Activated T-cell treated with anti-CD3 and anti-CD28 coated beads, Interleukin-2, amount 50 U/mL, for 48 hours (primary cell): ENCODE measurements at places on chromosomes 6 and 20.

GRCh38 chr6:134531611-134532010 lies 213.7 kb upstream of the SGK1 start:
- DNase-seq, result no peak

DNA sequence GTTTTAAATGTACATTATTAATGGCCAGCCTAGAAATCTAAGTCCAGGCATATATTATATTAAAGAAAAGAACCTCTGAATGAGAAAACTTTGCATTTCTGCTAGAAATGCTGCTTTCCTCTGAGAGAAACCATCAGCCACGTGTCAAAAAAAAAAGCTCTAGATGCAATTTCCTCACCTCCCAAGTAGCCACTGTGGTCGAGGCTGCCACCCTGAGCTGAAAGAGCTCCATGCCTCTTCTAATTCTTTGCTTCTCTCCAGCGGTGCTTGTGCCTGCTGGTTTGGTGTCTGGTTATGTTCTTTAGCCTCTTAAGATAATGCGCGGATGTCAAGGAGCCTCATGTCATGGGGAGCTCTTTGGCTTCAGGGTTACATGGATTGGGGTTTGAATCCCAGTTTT lies 316.0 kb downstream of the TFAP2C start:
- no peak for DNase-seq

DNA sequence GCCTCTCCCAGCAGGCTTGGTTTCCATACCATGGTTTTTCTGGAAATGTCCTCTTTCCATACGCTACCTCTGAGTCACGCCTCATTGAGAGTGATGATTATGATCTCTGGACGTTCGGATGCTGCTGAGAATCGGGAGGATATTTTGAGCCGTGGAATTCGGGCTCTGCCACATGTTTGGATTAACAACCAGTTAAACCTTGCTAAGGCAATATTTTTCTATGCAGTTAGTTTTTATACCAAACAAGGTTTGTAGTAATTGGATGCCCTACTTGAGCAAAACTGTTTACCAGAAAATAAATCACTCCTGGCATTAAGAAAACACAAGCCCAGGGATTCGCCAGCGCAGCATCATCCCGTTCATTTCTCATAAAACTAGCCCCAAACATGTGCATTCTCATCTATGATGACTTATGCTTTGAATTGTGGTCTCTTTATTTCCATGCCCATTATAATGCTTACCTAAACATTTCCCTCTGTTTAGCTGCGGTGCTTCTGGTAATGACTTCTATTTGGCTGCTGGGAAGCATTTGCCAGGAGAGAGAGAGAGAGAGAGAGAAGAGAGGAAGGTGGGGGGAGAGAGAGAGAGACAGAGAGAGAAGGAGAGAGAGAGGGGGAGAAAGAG lies 198.9 kb downstream of the CLIC5 start:
- no peak for DNase-seq

DNA sequence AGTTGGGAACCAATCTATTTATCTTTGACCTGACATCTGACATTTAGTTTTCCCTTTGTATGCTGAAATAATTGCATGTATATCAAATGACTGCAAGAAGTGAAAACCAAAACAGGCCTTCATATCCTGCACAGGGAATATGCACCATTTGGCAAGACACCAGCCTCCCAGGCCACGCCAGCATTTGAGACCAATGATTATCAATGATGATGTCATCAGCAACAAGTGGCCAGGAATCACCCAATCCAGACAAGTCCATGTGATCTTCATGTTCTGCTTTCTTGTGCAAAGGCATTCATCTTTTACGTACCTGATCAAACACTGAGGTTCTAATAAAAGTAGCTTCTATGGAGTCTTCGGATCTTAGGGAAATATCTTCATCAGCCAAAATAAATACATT lies 107.4 kb upstream of the TENT5A start:
- DNase-seq, result no peak

GRCh38 chr6:48774276-48774675 lies 663.3 kb upstream of the PTCHD4 start:
- DNase-seq, result no peak

GRCh38 chr20:62044631-62045030 lies 21.1 kb downstream of the TAF4 start:
- DNase-seq, result no peak

- DNase-seq, result no peak
Measured at GRCh38 chr6:82744286-82745015, 321.2 kb downstream of the UBE3D start.

- no peak for DNase-seq
Measured at GRCh38 chr6:137188855-137189254, 15.4 kb upstream of the IL22RA2 start.

DNA sequence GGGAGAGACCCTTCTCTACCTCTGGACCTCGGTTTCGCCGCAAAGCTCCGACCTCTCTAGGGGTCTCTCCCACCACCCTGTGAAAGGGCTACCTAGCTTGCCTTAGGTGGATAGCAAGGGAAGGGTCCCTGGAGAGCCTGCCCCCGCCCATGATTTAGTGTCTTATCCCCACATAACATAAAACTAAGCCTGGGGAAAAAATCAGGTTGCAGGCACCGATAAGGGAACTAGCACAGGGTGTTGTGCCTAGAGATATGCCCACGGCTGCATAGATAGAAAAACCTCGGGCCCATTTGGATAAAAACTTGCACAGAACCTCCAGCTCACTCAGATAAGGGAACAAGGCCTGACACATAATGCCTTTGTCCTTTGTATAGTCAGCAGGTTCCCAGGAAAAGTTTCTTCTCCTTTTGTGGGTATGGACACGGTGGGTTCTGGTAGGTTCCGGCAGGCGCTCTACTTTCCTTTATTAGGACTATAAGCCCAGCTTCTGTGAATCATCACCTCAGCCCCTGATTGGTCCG lies 846 bp downstream of the ZSCAN31 start:
- DNase-seq, result no peak

DNA sequence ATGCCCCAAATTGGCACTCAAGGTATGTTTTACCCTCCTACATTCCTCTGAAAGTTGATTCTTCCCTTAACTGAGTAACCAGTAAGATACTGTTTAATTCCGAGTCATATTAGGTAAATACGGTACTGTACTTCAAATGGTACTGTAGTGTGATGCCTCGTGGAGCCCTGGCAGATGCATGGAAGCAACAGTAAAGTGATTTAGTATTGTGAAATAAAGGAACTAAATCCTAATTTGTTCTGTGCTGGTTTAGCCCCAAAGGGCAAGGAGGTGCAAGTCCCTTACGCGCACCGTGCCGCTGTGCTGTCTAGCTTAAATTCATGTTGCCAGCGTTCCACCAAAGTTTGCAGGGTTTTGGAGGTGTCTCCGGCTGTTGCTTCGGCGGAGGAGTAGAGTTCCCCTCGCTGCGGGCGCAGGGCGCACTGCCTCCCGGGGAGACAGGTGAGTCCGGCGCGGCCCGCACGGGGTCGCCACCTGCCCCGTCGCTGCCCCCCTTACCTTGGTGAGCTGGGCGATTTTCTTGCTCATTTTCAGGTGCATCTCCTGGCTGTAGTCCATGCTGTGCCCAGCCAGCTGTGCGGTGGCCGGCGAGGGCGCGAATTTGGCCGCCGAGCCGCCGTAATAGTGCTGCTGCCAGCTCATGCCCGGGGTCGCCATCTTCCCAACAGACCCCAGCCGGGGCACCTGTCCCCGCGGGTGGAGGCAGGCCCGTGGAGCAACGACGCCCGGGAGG lies 655 bp downstream of the FAM184A start:
- DNase-seq, result peak; percentile 73

DNA sequence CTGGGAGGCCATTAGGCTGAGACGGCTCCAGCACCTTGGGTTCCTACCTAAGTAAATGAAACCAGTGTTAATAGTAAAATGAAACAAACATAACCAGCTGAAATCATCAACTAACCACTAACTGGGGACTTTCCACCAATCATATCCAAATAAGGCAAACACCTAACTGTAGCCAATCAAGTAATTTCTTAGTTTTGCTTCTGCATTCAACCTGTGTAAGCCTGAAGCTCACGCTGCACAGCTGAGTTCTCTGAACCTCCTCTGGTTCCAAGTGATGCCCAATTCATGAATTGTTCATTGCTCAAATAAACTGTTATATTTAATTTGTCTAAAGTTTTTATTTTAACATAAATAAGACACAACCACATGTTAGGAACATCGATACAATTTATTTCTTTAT lies 22.5 kb downstream of the KLHL32 start:
- no peak for DNase-seq

DNA sequence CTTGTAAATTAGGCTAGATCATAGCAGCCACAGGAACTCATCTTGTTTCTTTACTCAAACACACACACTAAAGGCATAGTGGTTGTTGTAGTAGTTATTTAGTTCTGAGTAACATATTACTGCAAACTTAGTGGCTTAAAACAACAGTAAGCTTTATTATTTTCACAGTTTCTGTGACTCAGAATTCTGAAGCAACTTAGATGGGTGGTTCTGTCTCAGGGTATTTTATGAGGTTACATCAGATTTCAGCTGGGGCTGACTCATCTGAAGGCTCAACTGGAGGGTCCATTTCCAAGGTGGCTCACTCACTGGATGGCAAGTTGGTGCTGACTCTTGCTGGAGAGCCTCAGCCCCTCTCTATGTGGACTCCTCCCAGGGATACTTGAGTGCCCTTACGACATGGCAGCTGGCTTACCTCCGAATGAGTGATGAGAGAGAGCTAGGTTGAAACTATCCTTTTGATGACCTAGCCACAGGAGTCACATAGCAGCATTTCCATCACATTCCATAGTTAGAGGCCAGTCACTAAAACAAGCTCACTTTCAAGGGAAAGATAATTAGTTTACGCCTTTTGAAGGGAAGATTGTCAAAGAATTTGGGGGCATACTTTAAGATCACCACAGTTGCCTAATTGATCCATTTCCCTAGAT lies 136.5 kb upstream of the PRND start:
- DNase-seq, result no peak

DNA sequence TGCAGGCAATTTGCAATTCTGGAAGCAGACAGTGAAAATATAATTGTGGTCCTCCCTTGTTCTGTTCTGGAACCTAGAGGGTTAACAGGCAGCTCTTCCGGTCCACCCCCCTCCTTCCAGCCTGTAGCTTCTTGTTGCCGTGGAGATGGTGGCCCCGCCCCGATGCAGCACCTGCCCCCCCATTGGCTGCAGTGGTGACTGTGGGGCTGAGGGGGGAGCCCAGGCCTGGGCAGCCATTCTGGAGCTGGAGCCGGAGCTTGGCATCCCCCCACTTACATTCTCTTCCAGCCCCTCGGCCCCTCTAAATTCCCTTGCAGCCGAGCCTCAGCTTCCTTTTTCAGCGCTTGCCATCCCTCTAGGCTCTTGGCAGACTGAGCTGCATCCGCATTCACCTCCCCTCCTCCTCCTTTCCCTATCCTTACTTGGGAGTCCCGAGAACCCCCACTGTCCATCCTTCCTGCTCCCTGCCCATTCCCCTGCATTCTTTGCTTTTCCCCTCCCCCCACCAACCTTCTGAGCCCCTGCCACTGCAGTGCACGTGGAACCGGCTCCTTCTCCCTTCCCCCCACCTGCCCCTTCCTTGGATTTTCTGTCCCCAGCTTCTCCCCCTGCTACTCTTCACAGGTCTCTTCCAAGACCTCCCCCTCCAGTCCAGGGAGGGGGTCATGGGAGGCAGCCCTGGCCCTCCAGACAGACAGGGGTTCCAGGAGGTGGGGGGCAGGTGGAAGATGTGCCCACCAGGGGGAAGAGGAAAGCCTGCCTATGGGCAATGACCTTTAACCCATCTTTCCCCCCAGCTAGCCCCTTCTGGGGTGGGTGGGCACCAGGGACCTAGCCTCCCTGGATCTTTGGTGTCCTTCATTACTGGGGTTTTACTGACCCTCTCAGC lies 11.4 kb downstream of the SYNGAP1 start:
- DNase-seq, result peak; percentile 81

DNA sequence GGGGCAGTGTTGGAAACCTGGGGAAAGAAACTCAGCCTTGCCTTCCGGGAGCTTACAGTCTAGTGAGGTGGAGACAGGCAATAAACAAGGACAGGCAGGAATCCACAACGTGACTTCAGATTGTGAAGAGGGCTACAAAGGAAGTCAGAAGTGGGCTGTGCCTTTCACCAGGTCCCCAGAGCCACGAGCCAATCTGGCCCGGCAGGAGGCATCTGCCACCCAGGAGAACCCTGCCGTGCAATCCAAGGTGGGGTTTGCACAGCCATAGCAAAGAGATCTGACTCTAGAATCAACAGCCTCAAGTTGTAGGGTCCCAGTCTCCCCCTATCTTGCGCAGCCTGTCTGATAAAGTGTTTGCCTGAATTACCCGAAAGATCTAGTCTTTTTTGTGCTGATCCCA lies 5.5 kb downstream of the SLC32A1 start:
- DNase-seq, result peak; percentile 39

- DNase-seq, result no peak
Measured at GRCh38 chr6:146286961-146287360, 256.7 kb upstream of the RAB32 start.
